ENCODE measurements at places on chromosomes 3 and 15. TPM values are rescaled to one million over a fixed set of nuclear protein-coding genes. Genes with fewer than 3 reads are reported as not detected.

DNA sequence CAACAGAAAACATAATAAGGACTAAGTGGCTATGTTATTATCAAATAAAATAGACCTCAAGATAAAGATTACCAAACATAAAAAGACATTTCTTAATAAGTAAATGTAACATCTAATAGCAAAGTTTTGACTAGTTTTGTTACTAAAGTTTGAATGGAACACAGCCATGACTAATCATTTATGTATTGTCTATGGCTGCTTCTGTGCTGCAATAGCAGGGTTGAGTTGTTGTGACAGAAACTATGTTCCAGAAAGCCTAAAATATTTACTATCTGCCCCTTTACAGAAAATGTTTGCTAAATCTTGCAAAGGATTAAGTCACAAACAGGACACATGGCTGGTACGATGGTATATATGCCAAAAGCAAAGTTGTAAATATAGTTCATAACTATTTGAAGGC lies 37.9 kb upstream of the MYH15 start:
- no peak overlapping the region for H3K4me3 ChIP-seq
- no peaks in the 10 kb centered on the region for H3K27me3 ChIP-seq
- H3K27ac ChIP-seq = no peak overlapping the region
- no peaks in the 10 kb centered on the region for H3K4me1 ChIP-seq
- H3K36me3 ChIP-seq = no peaks in the 10 kb centered on the region

DNA sequence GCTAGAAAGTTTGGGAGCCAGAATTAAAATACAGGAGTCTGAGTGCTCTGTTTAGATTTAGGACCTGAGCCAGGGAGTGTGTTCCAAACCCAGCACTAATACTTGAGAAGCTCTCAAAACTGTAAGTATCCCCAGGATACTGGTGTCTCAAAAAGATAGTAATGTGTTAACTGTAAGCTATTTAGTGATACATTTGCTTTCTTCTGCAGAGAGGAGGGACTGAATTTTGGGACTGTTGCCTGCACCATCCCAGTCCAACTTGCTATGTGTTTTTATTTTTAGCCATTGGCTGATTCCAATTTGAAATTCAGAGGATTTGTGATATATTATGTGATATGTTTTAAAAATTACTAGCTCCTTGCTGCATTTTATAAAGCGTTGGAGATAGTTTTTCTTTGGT lies 31.5 kb downstream of the UBE2E1 start:
- no peaks in the 10 kb centered on the region for H3K4me1 ChIP-seq
- H3K36me3 ChIP-seq = no peaks in the 10 kb centered on the region
- H3K27ac ChIP-seq = no peak overlapping the region
- DNase-seq = no peak
- no peaks in the 10 kb centered on the region for H3K27me3 ChIP-seq

- H3K36me3 ChIP-seq = no peaks in the 10 kb centered on the region
- no peaks in the 10 kb centered on the region for H3K27me3 ChIP-seq
- DNase-seq = no peak
- H3K27ac ChIP-seq = no peak overlapping the region
Observed at GRCh38 chr15:42034628-42035434, 14.0 kb upstream of the PLA2G4E start.

GRCh38 chr3:20013396-20013795 lies 1.3 kb upstream of the PP2D1 start:
- H3K27me3 ChIP-seq = no peaks in the 10 kb centered on the region
- no peaks in the 10 kb centered on the region for H3K4me1 ChIP-seq
- H3K27ac ChIP-seq = no peak overlapping the region
- H3K4me3 ChIP-seq = no peak overlapping the region

GRCh38 chr15:85756411-85757072 lies 38.2 kb downstream of the KLHL25 start:
- no peak overlapping the region for H3K4me3 ChIP-seq
- H3K27me3 ChIP-seq = no peaks in the 10 kb centered on the region
- H3K4me1 ChIP-seq = peaks cover 39% of the 10 kb centered on the region
- H3K27ac ChIP-seq = no peak overlapping the region

DNA sequence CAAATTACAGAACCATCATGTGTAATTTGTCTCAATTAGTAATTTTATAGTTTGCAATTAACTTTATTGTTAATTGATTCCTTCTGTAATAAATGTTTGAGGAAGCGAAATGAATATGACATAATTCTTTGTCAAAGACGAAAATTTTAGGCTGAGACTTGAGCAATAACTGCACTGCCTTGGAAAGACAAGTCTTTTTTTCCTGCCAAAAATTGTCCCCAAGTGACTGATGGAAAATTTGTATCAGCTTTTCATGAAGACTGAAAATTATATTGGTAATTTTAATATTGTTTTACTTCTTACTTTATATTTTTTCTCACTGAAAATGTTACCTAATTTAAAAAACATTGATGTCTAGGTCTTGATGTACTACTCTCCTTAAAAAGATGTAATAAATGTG lies 622.6 kb downstream of the NLGN1 start:
- no peak for DNase-seq
- no peaks in the 10 kb centered on the region for H3K36me3 ChIP-seq
- no peak overlapping the region for H3K27ac ChIP-seq
- no peaks in the 10 kb centered on the region for H3K27me3 ChIP-seq
- H3K4me3 ChIP-seq = no peak overlapping the region
- no peaks in the 10 kb centered on the region for H3K4me1 ChIP-seq

GRCh38 chr15:100726070-100726420 lies 123.7 kb downstream of the ASB7 start:
- no peak overlapping the region for H3K27ac ChIP-seq
- no peaks in the 10 kb centered on the region for H3K36me3 ChIP-seq
- DNase-seq = no peak
- H3K4me1 ChIP-seq = peaks cover 47% of the 10 kb centered on the region

- no peaks in the 10 kb centered on the region for H3K27me3 ChIP-seq
- DNase-seq = no peak
- H3K36me3 ChIP-seq = no peaks in the 10 kb centered on the region
- no peak overlapping the region for H3K27ac ChIP-seq
Observed at GRCh38 chr3:75140904-75141615, 523.1 kb upstream of the FRG2C start.

DNA sequence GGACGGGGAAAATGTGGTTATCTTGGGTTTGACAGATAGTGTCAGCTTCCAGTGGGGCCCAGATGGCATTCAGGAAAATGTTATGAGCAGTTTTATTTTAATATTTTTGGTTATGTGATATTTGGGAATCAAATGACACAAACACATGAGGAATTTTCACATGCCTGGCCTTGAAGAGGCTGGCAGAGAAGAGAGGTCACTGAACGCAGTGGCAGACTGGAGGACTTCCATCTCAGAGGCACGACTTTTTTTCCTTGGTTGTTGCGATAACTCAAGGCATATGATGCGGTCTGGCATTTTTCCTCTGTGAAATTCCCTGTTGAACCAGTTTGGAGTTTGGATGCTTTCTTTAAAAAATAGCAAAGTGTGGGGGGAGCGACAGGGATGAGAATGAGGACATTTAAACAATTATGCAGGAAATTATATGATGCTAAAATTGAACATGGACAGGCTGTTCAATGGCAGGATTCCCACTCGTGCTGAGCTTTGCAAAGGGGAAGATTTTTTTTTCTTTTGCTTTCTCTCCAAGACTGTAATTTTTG lies 36.9 kb upstream of the ARPP21 start:
- H3K4me1 ChIP-seq = no peaks in the 10 kb centered on the region
- H3K27me3 ChIP-seq = no peaks in the 10 kb centered on the region
- H3K27ac ChIP-seq = no peak overlapping the region
- H3K4me3 ChIP-seq = no peak overlapping the region
- no peaks in the 10 kb centered on the region for H3K36me3 ChIP-seq

DNA sequence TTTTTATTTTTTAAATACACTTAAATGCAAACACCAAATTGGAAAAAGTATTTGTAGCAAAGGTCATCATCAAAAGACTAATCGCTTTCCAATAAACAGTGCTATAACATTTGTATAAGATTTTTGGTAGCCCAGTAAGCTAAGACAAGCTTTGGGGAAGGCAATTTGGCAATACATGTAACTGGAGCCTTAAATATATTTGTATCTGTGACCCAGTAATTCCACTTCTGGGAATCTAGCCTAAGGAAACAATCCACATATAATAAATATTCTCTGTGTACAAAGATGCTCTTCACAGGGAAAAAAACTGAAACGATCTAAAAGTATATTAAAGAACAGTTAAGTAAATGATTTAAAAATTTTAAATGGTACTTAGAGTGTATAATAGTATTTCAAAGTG lies 65.5 kb upstream of the TJP1 start:
- H3K4me3 ChIP-seq = no peak overlapping the region
- H3K27ac ChIP-seq = no peak overlapping the region
- no peak for DNase-seq
- H3K27me3 ChIP-seq = no peaks in the 10 kb centered on the region

DNA sequence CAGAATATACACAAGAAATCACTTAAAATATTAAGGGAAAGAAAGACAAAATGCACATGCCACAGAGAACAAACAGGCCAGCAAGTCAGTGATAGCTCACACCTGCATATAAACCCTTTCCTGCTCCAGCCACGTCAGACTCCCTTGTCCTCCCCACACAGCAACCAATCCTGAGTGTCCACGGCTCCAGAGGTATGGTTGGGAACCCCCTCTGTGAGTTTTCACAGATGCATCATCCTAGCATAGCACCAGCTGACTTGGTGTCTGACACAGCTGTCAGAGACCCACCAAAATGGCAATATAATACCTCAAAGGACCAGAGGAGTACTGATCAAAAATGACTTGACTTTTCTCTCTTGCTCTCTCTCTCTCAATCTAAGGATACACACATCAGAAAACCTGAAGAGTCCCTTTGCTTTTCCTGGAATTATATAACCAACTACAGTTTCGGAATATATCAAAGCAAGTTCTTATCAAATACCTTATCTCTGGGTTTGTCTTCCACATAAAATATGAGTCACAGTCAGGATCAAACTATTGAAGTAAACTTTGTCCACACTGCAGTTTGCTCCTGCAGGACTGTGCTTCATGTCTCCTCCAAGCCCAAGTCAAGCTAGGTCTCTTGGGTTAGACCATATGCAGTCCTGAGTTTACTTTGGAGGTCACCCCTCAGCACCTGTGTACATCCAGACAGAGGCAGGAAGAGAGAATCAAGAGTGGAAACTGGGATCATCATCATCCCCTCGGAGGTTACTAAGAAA lies 187.1 kb upstream of the THBS1 start:
- no peak overlapping the region for H3K27ac ChIP-seq
- no peaks in the 10 kb centered on the region for H3K27me3 ChIP-seq
- no peak for DNase-seq
- peaks cover 11% of the 10 kb centered on the region for H3K4me1 ChIP-seq
- no peak overlapping the region for H3K4me3 ChIP-seq

DNA sequence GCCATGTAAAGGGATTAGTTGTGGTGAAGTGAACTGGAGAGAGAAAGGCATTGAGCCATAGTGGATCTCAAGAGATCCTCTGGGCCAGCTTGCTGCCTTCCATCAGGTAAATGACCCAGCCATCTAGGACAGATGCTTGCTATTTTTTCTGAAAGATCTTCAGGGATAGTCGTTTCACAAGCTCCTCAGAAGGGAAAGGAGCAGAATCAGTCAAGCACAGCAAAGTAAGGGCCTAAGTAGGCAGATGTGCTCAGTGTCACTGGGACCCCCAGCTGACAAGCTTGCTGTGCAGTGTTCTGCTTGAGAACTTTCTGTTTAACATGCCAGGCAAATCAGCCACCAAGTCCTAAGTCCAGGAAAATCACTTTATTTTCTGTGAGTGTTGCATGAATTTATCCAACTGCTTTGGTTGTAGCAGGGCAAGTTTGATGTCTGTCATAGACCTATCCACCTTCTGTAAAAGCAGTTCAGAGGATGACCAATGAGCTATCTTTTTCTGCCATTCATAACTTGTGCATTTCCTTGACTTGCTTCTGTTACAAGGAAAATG lies 319.8 kb downstream of the IL5RA start:
- DNase-seq = no peak
- H3K4me3 ChIP-seq = no peak overlapping the region
- no peaks in the 10 kb centered on the region for H3K27me3 ChIP-seq
- H3K27ac ChIP-seq = no peak overlapping the region
- H3K4me1 ChIP-seq = no peaks in the 10 kb centered on the region

ALS2CL gene
- 48.5 TPM for total RNA-seq

POLQ gene
- under 0.01 TPM for total RNA-seq

PLA2G4D gene
- total RNA-seq = not detected

CPN2 gene
- not detected for total RNA-seq

ZBTB47 gene
- total RNA-seq = 19.7 TPM

FOXB1 gene
- not detected for total RNA-seq

GOLGA8T gene
- total RNA-seq = 0.26 TPM

FAM3D gene
- total RNA-seq = 1.8 TPM

PARP15 gene
- 0.52 TPM for total RNA-seq

NISCH gene
- total RNA-seq = 58.9 TPM

IL17RB gene
- 16.5 TPM for total RNA-seq

PPARG gene
- 5.4 TPM for total RNA-seq
